Cardiac fibroblast (primary cell): ENCODE measurements at places on chromosomes 7 and 10.

DNA sequence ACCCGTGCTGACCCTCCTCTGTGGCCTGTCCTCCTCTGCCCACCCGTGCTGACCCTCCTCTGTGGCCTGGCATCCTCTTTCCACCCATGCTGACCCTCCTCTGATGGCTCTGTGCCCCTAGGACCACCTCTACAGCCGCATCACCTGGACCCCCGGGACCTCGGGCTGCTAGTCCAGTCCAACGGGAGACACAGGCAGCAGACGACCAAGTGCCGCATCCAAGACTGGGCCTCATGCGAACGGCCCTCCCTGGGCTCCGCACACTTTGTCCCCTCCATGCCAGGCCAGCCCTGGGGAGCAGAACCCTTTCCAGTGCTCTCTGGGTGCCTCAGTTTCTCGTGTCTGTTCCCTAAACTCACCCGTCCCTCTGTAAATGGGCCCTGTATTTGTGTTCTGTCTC, 107.2 kb upstream of the RNF32 start:
- no peak for DNase-seq

DNA sequence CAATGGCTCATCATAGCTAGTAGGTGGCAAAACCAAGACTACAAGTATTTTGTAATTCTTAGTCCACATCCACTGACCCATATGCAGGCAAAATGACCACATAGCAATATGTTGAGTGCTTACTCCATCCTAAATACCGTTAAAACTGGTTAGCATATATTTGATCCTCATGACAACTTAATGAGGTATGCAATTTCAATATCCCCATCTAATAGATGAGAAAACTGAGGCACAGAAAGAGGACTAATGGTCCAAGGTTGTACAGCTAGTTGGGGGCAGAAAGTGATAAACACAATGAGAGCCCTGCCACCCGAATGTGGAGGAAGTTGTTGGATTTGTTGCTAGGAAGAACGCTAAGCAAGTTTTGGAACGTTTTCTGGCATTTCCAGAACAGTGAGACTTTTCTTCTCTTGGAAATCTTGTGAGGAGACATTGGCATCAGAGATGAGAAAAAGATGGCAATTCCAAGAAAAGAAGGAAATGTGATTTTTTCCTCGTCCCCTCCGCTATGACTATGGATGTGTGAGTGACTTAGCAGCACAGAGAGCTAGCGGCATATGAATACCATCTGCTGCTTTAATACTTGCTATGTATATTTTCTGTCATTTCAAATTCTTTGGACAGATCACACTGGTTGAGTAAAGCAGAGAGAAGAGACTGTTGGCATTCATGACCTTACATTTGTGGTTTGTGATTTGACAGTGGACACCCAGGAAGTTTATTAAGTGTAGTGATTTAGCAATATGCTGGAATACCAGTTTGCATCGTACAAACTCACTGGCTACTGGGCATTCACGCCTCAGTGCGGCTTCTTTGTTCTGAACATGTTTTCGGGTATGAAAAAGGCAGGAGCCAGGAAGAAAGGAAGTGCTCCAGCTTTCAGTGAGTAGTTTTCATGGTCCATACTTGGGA, 51.5 kb downstream of the NRCAM start:
- no peak for DNase-seq

DNA sequence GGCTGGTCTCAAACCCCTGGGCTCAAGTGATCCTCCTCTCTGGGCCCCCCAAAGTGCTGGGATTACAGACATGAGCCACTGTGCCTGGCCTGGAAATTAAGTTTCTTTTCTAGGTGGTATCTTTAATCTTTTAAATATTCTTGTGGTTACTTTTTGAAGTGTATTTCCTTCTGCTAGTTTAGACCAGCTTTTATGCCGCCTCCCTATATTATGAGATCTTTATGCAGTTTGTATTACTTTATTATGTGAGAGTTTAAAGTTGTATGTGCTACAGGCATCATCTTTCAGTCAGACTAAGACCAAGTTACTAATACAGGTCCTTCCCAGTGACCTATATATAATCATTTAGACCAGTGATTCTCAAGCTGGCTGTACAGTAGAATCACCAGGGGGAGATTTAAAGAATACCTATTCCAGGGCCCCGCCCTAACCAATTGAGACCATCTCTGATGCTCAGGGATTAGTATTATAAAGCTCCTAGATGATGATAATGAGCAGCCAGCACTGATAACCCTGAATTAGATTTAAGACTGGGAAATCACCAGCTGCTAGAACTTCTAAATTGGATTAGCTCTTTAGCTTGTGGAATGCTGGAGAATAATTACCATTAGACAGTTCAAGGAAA, 11.3 kb downstream of the INPP5F start:
- DNase-seq: no peak

DNA sequence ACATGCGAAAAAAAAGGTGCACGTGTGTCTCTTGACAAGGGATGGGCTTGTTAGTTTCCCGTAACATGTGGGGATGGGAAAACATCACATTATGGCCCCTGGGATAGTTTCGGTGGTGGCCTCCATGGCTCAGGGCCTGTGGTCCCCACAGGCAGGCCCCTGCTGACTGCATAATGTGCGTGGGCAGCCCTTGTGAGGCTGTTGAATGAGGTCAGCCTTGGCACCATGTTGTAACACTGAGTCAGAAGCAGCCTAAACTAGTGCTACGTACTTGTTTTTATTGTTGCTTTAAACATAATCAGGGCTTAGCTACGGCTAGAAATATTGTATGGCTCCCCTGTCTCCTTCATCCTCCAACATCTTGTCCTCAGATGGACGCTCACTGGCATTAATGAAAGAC, 80.6 kb downstream of the BEND7 start:
- peak; percentile 31 for DNase-seq

GRCh38 chr7:20095862-20096261, 121.3 kb downstream of the MACC1 start:
- no peak for DNase-seq

DNA sequence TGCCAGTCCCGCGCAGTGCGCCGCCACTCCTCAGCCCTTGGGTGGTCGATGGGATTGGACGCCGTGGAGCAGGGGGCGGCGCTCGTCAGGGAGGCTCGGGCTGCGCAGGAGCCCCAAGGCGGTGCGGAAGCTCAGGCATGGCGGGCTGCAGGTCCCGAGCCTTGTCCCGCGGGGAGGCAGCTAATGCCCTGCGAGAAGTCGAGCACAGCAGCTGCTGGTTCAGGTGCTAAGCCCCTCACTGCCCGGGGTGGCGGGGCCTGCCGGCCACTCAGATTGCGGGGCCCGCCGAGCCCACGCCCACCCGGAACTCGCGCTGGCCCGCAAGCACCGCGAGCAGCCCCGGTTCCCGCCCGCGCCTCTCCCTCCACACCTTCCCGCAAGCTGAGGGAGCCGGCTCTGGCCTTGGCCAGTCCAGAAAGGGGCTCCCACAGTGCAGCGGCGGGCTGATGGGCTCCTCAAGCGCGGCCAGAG, 14.4 kb upstream of the WASL start:
- no peak for DNase-seq

DNA sequence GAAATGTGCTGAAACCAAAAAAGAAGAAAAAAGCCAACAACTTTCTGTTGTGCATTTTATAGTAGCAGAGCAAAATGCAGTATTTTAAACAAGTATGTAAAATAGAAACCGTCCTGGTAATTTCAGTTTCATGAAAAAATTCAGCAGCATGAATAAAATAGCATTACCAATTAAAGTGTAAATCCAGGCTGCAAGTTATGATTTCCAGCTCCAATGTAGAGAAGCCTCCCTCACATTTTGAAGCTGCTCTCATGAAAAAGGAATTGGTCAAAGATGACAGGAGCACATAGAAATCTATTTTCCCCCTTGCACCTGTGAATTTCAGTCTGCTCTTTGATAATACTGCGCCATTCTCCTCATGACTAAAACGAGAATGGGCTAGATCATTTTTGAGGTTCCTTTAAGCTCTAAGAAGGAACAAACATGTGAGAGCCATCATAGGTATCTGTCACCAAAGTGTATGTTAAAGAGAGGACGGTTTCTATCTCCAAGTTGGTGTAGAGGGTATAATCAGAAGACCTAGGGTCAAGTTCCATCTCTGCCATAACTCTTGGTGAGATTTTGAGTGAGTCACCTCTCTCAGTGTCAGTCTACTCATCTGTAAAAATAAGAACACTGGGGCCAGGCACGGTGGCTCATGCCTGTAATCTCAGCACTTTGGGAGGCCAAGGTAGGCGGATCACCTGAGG, 107.5 kb downstream of the MTPAP start:
- DNase-seq: no peak

- peak; percentile 36 for DNase-seq
Observed at GRCh38 chr7:79868010-79868409, 266.6 kb upstream of the GNAI1 start.

GRCh38 chr10:88995156-88995876, 4.7 kb downstream of the FAS start:
- no peak for DNase-seq

- DNase-seq: peak; percentile 35
Observed at GRCh38 chr7:138981332-138982203, at the start of gene KIAA1549. TSS of gene KIAA1549 (minus strand) at chr7:138981389. CDS start at chr7:138981269, 120 bp downstream.

DNA sequence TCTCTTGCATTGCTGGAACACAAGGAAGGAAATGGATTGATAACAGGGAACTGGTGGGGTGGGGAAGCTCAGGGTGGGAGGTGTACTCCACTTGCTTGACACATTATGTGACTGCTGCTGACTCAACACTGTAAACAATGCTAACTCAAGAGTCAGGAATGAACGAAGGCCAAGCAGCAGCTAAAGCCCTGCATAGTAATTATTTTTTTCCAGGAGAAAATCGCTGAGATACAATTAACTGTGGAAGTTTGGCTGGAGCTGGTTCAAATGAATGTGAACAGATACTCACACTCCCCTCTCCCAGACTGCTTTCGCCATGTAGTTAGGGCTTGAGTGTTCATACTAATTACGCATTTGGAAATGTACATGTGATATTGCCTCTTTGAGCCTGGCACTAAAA, 170.9 kb upstream of the AOAH start:
- DNase-seq: peak; percentile 8

GRCh38 chr10:17235136-17235535, 7.1 kb downstream of the VIM start:
- DNase-seq: no peak

GRCh38 chr7:9761224-9761623, 1212.4 kb upstream of the PHF14 start:
- no peak for DNase-seq

DNA sequence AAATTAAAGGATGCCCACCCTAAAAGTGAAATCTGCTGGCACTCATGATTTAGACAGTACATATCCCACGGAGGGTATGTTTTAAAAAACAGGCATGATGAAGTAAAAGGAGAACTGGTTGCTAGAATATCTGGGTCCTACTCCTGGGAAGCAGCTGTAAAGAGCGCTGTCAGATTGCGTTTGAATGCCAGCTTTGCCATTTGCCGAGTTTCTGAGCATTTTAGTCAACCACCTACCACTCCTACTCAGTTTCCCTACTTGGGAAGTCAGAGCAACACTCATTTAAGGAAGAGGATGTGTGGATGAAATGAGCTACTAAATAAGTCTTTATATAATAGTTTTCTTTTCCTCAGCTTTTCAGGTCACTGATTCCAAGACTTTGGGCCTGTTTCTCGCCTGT, 1.1 kb upstream of the UMAD1 start:
- DNase-seq: no peak

GRCh38 chr10:49415109-49415508, 19.2 kb upstream of the DRGX start:
- DNase-seq: no peak

GRCh38 chr7:52009181-52009580, 692.6 kb upstream of the COBL start:
- no peak for DNase-seq

- DNase-seq: peak; percentile 84
Observed at GRCh38 chr10:77582710-77583115, 54.9 kb downstream of the KCNMA1 start.

DNA sequence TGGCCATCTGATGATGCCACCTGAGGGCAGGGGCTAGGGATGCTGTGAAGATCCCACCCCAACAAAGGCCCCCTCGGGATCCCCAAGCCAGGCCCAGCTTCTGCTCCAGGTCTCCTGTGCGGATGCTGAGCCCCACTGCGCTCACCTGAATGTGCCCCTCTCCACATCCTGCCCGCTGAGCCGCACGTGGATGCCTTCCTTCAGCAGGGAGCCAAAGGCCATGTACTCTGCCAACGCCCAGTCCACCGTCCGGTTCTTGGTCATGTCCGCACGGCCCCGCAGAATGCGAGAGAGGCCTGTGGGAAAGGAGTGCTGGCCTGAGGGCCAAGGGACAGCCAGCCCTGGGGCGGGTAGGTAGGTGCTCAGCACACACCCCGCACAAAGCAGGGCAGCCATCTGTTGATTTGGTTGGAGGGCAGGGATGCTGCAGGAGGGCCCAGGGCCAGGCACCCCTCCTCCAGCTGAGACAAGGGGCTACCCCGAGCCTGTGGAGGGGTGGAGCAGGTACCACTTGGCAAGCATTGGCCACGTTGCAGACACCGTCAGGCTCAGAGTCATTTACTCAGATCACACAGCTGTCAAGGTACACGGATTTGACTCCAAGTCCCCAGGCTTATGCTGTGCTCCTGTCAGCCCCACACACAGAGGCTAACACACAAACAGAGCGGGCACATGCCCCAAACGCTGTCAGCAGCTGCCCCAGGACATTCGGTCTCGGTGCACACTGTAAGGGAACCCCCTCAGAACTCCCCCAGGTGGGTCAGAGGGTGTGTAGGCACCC, 19.2 kb downstream of the OGDHL start:
- no peak for DNase-seq

DNA sequence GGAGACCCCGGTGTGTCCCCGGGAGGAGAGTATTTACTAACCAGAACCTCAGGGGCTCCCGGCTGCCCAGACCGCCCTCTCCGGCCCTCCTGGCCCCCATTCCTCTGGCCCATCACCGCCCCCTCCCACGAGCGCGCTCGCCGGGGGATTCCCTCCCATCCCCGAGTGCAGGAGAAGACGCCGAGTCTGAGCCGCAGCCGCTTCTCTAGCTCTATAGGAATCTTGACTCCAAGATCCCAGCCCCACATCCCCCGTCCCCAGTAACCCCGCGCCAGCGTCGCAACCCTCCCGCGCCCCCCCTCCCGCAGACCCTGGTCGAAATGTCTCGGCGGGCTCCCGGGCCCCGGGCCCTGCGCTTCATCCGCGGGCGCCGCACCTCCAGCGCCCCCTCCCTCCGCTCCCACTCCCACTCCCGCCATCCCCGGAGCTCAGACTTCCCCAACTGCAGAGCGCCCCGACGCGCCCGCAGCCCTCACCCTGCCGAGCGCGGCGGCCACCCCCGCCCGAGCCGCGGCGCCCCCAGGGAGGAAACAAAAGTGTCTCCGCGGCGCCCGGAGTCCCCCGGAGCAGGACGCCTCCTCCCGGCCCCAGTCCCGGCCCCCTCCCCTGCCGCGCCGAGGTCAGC, 541 bp downstream of the ELMO1 start:
- no peak for DNase-seq

GRCh38 chr10:113961182-113962031, 82.3 kb upstream of the ADRB1 start:
- no peak for DNase-seq

DNA sequence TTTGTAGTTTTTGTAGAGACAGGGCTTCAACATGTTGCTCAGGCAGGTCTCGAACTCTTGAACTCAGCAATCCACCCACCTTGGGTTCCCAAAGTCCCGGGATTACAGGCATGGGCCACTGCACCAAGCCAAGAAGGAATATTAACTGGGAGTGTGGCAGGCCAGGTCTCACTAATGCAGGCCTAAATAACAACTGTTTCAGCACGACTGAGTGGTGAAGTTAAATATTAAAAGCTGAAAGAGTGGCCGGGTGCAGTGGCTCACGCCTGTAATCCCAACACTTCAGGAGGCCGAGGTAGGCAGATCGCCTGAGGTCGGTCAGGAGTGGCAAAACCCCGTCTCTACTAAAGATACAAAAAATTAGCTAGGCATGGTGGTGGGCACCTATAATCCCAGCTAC, 21.1 kb downstream of the CHUK start:
- no peak for DNase-seq

GRCh38 chr7:96127746-96128145, 194.2 kb downstream of the SLC25A13 start:
- DNase-seq: no peak

GRCh38 chr10:93461109-93461806, 20.9 kb downstream of the MYOF start:
- DNase-seq: peak; percentile 57
